ENCODE measurements at places on chromosomes 1 and 21.
A peak's percentile ranks its signal among the peaks of the same experiment; 100 is the strongest.

DNA sequence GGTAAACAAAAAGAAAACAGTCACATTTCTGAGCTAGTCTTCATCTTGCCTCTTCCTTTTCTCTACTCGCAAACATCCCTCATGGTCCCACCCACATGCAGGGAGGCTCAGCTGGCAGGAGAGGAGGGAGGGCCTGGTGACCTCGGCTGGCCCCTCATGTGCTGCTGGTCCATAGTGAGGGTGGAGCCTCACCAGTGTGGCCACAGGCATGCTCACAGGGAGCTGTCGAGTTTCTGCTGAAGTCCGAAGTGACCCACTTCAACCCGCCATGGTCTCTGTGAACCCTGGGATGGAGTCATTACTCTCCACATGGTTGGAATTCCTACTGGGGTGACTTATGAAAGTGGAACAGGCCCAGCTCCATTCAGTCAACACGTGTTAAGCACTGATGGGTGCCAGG, 253.4 kb downstream of the RHOU start:
- DNase-seq = no peak

DNA sequence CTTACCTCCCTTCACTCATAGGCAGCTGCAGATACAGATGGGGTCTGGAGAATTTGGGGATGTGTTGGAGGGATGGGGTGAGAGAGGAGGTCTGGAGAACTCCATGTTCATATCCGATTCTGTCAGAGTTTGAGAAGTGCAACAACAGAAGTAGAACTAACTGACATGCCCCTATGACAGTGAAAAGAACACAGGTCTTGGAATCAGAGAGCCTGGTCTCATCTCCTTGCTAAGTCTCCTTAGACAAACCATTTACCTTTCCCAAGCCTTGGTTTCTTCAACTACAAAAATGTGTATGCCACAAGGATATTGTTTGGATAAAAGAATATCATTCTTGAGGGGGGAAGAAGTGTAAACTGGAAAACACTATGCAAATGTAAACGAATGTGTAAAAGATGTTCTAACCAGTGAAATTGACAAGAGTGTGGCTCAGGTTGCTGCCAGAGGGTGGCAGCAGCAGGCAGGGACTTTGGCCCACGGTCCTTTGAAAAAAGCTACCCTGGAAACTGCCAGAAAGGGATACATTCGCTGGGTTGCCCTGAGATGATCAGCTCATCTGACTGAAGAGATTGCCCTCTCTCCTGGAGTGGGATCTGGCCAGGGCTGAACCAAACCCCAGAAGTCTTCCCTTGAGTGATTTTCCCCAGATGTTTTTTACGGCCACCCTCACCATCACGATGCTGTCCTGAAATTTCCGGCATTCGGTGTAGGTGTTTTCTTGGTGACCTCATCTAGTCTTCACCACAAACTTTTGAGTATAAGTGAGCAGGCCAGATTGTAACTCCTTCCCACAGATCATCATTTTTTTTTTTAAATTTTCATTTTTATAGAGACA, 17.0 kb upstream of the CD2 start:
- peak; percentile 53 for DNase-seq

DNA sequence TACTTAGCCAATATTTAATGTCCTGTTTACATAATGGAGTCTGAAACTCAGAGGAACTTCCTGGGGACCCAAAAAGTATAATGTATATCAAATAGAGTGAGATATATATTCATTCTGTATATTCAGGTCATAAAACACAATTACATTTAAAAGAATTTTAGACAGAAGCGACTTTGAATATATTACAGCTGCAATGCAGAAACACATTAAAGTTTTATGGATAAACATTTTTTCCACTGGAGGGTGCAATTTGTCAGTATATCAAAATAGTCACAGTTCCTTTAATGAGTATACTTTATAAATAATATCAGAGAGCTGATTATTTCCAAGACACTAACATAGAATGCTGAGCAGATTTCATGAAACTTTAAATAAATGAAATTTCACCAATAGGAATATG, 43.9 kb upstream of the CRB1 start:
- no peak for DNase-seq

- DNase-seq = no peak
Measured at GRCh38 chr1:159829822-159830465, 3.3 kb downstream of the SLAMF8 start.

GRCh38 chr1:93976291-93976690, 67.1 kb upstream of the GCLM start:
- no peak for DNase-seq

DNA sequence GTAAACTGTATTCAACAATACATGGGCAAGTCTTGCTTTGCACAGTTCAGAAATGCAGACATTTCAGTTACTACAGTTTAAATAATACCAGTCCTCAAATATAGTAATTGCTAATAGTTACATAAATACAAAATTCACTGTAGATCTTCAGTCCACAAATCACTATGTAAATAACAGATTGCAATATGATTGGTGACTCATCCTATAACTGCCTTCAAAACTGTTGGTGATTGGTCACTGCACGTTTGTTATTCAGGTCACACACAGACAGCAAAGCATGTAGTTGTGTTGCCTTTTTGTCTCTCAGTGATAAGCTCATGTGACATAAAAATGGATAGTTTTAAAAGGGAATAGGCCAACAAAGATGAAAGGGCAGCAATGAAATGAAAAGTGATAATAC, 186.5 kb upstream of the CTTNBP2NL start:
- no peak for DNase-seq

DNA sequence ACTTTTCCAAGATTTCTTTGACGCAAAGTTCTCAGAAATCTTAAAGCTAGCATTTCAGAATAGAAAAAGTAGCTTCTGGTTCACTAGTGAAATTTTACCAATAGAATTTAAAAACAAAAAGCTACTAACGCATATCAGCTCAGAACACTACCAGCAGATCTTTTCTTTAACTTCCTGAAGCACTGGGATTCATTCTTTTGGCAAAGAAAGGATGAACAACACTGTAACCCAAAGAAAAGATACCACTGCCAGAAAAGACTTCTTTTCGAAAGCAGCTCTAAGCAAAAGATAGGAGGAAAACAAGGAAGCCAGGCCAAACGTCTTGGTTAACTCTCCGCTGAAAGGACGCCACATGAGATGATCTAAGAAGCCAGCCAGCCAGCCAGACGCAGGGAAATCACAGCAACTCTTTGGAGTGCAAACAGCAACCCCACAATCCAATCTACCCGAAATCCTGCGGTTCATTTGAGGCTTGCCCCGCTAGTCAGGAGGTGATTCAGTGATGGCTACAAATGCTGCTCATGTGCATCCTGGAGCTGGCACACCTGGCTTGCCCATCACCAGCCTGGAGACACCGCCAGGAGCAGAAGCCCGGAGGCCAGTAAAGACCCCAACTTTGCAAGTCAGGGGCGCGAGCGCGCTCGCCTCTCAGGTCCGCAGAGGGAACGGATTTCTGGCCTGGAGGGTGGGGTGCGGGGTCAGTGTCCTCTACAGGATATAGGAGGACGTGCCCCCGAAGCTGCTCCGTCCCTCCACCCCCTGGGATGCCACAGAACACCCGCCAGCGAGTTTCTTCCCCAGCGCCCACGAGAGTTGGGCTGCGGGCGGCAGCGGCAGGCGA, 812 bp downstream of the NBPF1 start:
- peak; percentile 28 for DNase-seq

GRCh38 chr21:22885079-22885478, 1886.9 kb downstream of the NCAM2 start:
- DNase-seq = no peak

DNA sequence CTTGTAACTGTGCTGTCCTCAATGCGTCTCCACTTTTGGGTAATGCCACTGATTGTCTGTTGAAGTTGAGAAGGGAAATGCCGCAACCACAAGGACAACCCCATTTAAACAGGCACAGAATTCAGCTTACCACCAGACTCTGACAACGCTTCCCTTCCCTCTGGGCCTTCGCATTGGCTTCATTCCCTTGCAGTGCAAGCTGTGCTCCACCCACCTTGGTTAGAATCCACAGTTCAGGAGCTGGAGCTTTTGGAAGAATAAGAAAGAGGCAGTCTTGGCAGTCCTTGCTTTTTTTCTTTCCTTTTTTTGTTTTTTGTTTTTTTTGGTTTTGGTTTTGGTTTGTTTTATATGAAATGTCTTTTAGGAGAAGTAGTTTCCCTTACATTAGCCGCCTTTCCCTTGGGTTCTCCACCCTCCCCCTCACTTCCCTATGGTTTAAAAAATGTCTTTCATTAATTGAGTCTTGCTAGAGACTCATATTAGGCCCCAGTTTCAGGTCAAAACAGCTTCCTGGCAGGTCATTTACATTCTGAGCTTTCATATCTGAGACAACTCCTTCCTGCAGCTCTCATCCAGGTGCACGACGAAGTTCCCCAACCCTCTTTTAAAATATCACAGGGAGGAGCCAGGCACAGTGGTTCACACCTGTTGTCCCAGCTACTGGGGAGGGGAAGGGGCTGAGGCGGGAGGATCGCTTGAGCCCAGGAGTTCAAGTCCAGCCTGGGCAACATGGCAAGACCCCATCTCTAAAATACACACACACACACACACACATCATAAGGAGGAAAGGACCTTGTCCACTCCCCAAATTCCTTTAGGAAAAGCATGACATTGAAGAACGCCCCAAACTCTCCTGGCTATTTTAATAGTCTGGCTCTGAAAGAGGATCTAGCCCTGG, 20.7 kb upstream of the LAX1 start:
- no peak for DNase-seq

- DNase-seq = no peak
Measured at GRCh38 chr1:200317236-200317635, 92.6 kb downstream of the ZNF281 start.

DNA sequence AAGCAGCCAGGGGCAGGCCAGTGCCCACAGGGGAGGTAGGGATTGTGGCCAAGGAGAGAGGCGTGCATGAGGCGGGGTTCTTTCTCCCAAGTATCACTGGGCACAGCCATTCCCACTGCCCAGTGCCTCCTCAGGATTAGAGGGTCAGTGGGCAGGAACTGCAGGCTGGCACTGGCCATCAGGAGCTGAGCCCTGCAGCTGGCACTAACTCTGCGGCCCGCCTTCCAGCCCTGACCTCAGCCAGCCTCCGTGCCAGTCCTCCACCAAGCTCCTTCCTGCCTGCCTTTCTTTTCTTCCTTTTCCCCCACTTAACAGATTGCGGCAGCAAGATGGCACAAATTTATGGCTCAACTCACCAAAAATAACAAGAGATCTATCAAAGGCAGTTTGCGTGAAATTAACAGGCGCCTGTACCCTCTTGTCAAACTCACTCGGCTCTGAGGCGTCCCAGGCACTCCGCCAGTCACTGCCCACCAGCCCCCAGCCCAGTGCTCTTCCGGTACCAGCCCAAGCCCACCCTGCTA, 11.1 kb downstream of the ADGRB2 start:
- no peak for DNase-seq

DNA sequence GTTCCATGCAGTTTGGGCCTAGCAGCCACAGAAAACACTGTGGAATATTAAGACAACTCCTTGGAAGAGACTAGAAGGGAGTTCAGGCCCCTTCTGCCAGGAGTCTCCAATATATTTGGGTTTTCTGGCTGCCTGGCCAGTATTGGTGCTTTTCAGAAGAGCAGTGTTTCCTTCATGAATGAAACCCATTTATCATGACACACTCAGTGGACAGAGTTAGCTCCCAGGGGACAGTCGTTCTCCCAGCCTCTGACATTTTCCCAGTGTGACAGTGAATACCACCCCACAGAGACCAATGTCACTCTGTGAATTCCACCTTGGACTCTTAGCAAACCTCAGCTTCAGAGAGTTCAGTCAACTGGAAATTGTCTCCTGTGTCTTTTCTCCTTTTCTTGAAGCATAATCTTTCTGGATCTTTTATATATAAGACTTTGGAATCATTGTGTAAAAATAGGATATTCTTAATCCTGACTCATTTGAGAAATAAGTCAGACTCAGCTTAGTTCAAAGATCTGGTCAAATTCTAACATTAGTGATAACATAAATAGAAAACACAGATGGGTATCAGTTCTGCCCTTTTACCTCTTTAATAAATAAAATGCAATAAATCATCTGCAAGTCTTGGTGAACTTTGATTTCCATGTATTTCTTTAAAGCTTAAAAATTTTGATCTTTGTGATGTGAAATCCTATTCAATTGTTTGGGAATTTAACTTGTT, 40.4 kb downstream of the GNG12 start:
- no peak for DNase-seq

GRCh38 chr1:76225526-76225925, 151.0 kb downstream of the ST6GALNAC3 start:
- no peak for DNase-seq

- no peak for DNase-seq
Measured at GRCh38 chr1:90850181-90850897, 133.2 kb upstream of the BARHL2 start.

DNA sequence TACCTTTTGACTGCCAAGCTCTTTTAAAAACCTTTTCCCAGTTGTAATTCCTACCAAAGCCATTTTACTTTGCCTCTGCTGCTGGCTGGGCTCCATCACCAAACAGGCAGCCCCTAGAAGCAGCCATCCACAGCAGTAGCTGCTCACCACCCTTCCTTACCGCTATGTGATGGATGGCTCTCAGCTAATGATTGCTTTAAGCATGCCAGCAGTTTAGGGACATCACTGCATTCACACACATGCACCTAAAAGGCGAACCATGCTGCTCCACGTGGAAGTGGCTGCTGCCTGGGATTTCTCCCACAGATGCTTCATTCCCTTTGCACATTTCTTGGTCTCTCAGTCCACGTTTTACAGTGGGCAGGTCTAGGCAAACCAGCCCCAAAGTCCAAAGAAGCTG, 46.3 kb upstream of the PDE9A start:
- no peak for DNase-seq

DNA sequence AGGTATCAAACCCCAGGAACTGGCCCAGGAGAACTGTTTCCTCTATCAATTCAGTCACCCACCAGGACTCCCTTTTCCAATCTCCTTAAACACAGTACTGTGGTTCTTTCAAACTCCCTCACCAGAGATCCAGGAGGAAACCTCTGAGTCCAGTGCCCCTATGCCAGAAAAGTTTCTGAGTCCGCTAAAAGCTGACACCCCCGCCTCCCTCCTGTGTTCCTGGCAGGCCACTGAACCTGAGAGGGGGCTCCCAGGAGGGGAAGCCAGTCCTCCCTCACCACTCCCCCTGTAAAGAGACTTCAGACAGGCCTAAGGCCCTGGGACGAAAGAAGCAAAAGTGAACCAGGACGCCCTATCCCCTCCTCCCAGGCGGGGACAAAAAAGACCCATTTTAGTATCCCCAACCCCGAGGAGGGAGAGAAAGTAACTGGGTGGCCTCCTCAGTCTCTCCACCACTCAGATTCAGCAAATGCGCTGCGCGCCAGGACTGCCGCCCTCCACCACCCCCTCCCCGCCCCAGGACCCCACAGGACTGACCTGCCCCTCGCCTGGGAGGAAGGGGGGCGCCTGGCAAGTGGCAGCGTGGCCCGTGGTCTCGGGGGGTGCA, 624 bp downstream of the SLC41A1 start:
- no peak for DNase-seq
